ENCODE measurements at places on chromosomes 7 and 10.

- no peak for DNase-seq
Observed at GRCh38 chr7:158754746-158755444, 50.3 kb upstream of the NCAPG2 start.

DNA sequence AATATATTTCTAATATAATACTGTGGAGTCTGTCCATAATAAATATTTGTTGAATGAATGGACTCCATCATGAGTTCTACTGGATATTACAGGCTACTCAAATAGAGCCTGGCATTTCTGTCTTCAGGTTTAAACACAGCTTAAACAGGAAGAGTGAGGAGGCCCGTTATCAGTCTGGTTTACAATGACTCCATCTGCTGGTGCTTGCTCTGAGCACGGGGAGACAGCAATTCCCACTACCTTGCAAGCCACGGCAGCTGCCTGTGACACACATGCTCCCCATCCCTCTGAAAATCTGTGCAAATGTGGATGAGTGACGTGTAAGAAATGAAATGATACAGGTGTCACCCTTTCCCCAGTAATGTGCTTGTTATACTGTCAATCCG, 293.5 kb upstream of the IMMP2L start:
- DNase-seq: no peak

DNA sequence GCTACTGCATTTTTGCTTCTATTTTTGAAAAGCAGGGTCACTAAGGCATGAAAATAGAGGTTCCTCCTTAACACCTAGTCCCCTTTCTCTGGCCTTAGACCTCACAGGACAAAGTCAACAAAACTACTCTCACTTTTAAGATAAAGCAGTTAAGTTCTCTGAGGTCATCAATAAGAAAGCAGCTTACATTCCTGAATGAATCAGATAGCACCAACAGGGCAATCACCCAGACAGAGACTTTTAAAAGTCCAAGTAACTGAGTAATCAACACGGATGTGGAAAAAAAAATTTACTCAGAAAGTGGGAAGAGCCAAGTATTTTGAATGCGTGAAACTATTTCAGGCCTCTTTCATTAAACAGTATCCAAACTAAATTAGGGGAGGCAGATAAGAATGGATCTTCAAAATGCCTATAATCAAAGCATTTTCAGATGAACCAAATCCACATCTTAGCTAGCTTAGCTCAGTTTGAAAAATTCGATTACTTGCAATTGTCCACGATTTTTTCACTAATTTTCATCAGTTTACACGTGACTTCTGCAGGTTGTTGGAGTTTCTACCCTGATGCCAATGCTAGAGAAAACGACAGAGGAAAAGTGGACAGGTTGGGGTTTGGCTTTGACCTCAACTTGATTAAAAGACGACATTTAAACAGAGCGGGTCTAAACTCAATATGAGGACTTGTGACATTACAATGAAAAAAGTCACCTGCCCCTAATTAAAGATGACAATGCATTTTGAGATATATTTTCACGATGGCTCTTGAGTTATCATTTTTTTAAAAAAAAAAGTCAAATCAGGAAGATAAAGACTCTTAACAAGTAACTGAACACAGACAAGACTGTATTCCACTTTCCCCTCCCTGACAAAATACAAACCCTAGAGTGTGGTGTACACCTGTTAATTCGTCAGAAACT, 1.6 kb downstream of the BEND7 start:
- no peak for DNase-seq

DNA sequence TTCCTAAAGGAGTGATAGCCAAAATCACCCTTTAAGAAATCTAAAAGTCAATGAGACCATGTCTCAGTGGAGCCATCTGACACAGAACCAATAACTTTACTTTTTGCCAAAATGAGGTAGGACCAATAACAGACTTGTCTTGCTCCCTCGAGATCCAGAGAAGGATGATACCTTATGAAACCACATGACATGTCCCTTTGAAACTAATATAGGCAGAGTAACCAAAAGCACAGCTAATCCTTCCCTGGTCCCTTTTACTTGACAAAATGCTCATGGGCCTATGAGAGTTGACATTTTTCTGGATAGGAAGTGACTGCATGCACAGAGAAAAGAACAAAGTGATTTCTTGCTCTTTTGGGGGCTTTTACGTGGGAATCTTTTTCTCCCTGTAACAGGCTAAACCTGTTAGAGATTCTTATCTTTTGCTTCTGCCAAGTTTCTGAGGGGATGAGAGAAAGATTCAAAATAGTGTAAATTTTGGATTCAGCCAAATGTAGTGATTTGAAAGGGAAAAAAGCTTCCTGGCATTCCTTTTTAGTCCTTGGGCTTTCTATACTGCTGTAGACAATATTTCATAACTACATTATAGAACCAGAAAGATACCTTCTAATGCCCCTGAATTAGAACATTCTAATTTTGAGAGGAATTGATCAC, 87.6 kb downstream of the ARMH3 start:
- no peak for DNase-seq

DNA sequence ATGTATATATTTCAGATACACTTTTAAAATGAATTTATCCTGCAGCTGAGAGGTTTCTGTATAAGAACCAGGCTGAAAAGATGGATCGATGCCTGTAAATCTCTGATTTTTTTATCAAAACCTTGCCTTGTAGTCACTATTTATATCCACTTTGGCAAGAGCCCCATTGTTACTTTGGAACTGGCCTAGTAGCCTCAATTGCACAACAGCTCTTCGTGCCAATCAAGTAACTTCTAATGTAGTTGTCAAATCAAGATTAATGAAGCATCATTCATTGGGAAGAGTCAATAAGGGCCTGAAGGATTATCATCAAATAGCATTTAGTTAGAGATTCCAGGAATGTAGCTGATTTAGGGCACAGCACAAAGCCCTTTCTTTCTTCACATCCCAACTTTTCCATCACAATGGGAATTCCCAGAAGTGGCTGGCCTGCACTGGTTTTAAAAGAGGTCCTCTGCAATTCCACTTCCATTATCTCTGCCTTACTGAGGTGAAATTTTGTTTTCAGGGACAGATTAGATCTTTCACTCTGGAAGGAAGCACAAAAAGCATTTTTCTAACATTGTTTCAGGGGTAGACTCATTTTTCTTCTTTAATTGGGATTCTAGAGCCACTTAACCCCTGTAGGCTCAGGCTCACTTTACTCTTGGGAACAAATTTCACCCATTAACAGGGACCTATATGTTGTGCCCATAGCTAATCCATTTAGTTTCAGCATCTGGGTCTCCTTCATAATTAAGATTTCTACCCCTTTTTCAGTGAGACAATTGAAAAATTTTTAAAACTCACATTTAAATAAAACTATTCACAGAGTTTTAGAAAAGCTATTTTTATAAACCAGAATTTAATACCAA, 97.8 kb downstream of the CALCR start:
- DNase-seq: no peak

DNA sequence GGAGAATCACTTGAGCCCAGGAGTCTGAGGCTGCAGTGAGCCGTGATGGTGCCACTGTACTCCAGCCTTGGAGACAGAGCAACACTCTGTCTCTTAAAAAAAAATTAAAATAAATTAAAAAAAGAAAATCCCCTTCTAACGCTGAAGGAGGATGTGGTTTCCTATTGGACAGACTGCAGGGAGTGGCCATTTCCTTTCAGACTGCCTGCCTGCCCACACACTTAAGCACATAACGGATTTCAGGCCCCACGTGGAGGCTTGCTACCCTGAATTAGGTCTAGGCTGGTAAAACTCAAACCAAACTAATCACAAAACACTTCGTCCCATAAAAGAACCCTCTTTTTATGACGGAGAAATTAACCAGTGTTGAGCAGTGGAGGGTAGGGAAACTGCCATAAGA, 34.0 kb downstream of the GATA3 start:
- DNase-seq: no peak

DNA sequence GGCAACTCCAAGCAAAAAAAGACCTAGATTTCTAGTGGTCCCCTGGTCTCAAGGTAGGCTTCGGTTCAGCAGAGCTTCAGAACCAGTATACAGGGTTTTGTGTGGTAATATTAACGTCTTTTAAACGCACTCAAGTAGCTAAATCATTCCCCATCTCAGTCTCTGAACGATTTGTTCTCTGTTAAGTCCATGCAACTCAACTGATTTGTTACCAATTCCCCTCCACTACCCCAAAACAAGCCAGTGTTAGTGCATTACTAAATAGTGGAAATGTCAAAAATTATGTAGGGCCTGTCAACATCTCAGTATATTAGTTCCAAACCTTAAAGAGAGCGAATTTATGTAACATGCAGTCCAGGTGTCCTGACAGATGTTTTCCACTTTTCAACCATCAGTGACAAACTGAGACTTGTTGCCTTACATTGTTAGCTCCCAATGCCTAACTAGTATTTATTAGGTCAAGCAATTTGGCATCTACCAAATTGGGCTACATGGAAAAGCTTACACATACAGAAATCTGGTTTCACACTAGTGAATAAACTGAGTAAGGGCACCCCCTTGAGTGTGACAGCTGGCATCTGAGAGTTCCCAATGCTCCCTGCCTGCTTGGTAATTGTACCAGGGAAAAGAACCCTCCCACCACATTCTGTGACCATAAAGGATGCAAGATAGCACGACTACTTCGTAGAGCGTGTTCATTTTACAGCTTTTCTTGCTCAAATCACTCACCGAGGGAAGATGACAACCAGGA, 12.2 kb downstream of the HNRNPA2B1 start:
- no peak for DNase-seq

Data from activated naive CD4-positive, alpha-beta T cell (primary cell).